D721Med (cell line): ENCODE measurements at places on chromosomes 2 and 18.

DNA sequence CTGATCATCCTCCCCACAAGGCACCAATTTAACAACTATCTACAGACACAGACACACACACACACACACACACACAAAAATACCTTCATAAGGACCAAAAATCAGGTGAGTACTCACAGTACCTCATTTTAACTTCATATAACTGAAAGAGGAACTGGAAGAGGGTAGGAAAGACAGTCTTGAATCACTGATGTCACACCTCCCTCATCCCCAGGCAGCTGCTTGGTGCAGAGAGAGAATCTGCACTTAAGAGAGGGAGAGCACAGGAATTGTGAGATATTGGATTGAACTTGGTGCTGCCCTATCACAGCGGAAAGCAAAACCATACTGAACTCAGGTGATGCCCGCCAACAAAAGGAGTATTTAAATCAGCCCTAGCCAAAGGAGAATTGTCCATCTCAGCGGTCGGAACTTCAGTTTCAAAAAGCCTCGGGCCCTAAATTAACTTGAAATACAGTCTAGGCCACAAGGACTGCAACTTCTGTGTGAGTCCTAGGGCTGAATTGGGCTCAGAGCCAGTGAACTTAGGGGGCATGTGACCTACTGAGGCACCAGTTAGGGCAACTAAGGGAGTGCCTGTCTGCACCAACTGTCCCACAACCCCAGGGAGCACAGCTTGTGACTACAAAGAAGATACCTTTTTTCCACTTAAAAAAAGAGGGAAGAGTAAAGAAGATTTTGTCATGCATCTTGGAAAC, 211.1 kb downstream of the LRATD1 start:
- DNase-seq, result no peak

DNA sequence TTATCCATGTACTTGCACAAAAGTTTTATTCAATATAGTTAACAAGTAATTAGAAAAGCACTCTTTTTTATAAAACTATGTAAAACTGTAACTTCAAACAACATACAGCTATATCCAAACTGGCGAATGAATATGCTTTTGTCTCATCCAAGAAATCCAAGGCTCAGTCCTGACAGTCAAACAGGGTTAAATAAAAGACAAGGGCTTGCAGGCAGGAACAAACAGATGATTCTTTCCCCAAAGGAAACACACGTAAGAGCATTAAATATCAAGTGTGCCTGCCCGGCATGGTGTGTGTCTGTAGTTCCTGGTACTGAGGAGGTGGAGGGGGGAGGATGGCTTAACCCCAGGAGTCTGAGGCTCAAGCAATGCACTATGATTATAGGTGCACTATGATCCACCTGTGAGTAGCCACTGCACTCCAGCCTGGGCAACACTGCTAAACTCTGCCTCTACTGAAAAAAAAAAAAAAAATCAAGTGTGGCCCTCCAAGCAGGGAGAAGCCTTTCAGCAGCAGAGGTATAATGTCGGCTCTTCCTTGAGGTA, 171.3 kb downstream of the DLGAP1 start:
- no peak for DNase-seq

- no peak for DNase-seq
Measured at GRCh38 chr2:60662781-60663180, 93.3 kb upstream of the PAPOLG start.

- DNase-seq, result no peak
Measured at GRCh38 chr2:101012054-101012705, 10.1 kb downstream of the RPL31 start.

DNA sequence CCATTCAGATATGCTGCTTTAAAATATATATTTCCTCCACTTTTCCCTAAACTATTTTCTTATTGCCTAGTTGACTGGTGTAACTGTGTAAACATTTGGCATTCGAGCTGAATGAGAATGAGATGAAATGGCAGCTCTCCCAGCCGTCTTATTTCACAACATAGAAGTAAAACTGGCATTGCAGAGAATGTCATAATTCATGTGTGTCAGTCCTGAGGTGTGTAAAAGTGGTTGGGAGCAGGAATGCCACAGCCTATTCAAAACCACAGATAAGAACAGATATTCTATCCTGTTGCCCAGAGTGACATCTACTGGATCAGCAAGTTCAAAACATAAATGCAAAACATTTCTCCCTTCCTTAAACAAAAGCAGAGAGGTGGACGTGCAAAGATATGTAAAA, 565.5 kb upstream of the CHAC2 start:
- DNase-seq, result no peak
